ENCODE measurements at places on chromosomes 2 and 18.

DNA sequence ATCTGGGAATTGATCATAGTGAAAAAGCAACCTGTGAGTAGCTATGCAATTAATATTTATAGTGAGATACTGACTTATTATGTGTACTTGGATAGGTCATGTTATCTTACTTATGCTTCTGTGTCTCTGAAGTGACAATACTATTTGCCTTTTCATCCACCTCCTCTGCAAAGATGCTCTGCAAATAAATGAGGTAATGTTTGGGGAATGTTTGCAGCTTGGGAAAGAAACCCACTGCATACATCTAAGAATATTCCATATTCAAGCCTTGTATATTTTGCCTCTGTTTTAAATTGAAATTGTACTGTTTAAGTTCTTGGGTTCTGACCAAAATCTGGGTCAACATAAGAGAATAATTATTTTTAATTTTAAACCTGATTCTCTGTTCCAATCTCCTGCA is 217.4 kb upstream of the DTNA start:
- DNase-seq = no peak

GRCh38 chr2:68292108-68292710 is 27.5 kb downstream of the CNRIP1 start:
- DNase-seq = no peak

- DNase-seq = no peak
These were observed 19.9 kb downstream of the ATOH8 start for GRCh38 chr2:85773692-85774091.

DNA sequence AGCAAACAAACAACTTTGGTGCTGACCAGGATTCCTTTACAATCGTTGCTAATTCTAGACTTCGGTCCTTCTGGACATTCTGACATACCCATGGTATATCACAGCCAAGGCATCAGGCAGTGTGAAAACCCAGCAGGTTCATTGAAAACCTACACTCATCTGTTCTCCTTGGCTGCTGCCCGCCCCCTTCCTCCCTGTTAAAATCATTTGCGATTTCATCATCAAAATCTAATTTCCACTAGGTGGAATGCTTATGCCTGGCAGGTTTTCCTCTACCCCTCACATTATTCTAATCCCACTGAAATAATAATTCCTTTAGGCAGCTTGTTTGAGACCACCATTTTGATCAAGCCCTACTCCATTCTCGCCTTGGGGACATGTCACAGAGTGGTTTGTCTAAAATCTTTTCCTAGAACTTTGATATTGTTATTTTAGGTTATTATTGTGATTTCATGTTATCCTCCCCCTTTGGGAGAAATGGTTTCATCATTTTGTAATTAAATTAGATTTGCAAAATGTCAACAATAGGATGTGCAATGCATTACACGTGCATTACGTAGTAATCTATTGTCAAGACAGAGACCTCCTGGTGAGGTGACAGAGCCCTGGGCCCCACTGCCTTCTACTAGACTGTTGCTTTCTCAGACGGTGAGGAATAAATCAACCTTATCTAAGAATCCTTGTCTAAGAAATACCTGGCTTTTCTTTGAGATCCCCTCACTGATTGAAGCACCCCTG is 31.0 kb upstream of the ASPRV1 start:
- DNase-seq = no peak

DNA sequence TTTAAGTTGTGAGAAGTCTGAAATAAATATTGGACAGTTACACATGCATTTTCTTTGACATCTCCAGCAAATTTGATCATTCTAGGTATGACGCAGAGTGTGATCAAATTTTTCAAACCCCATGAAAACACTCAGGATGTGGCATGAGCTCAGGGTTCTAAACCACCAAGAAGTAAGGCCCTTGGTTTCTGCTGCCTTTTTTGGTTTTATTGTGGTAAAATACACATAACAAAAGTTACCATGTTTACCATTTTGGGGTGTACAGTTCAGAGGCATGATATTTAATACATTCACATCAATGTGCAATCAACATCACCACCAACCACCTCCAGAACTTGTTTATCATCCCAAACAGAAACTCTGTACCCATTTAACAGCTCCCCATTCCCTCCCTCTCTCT is 64.3 kb upstream of the TTN start:
- no peak for DNase-seq

- DNase-seq = no peak
These were observed 92.4 kb upstream of the ZFP36L2 start for GRCh38 chr2:43318791-43319190.

- DNase-seq = no peak
These were observed 89.0 kb upstream of the SLC14A2 start for GRCh38 chr18:45526114-45526841.

DNA sequence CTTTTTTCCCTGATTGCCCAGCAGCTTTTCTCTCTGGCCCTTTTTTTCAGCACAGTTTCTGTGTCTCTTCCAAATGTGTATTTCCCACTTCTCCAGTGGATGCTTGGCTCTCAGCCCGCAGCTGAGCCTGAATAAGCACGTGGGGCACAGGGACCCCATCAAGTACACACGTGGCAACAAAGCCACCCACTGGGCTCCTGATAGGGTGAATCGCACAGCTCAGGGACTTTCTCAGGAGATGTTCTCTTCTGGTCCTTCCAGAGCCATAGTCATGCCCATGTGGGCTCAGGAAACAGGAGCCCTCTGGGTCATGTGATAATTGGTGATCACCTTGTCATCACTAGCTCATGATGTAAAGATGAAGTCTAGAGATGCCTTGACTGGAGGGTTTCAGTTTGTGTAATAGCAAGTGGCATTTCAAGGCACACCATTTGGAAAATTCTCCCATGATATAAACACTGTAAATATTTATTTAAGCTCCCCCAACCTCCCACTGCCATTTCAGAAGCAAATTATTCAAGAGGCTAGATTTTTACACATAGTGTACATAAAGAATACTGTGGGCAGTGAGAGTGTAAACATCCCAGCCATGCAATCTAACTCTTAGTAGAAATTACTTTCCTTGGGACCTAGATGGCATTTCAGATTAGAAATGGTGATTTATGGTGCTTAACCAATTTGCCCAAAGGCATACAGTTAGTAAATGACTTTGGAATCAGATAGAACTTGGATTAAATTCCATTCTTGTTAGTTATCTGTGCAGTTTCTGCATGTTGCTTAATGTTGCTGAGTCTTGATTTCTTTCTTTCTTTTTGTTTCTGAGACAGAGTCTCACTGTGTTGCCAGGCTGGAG is 597.5 kb downstream of the SLC4A3 start:
- DNase-seq = no peak

DNA sequence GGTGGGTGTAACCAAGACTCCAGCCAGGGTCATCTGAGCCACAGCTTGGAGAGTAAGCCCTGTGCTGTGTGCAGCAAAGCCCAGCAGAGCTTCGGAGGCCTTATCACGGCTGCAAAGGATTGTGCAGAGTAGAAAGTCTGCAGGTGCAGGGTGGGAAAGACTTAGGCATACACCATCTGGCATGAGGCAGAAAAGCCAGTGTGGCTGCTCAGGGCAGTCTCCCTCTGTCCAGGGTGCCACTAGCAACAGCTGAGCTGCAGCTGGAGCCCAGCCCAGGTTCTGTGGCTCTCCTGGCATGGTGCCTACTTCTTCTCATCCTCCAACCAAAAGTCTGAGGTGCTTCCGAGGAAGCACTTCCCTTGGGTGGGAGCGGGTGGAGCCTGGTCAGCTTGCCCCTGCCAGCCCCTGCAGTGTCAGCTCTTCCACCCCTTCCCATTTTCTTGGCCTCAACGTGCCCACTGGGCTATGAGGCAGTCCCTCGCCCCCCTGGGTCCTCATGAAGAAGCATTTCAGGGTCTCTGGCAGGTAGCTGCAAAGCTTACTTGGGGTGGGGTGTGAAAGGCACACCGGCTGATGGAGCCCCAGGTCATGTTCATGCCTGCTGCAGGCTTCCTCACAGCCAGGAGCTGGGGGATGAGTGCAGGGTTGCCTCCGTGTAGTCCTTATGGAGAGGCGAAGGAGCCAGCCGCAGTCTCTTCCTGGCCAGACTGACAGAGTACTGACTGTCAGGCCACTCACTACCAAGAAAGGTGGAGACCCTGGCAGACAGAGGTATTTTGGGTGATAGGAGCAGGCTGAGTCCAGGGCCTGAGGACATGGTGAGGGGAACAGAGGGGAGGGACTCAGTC is 4.8 kb downstream of the AMER3 start:
- DNase-seq = no peak

DNA sequence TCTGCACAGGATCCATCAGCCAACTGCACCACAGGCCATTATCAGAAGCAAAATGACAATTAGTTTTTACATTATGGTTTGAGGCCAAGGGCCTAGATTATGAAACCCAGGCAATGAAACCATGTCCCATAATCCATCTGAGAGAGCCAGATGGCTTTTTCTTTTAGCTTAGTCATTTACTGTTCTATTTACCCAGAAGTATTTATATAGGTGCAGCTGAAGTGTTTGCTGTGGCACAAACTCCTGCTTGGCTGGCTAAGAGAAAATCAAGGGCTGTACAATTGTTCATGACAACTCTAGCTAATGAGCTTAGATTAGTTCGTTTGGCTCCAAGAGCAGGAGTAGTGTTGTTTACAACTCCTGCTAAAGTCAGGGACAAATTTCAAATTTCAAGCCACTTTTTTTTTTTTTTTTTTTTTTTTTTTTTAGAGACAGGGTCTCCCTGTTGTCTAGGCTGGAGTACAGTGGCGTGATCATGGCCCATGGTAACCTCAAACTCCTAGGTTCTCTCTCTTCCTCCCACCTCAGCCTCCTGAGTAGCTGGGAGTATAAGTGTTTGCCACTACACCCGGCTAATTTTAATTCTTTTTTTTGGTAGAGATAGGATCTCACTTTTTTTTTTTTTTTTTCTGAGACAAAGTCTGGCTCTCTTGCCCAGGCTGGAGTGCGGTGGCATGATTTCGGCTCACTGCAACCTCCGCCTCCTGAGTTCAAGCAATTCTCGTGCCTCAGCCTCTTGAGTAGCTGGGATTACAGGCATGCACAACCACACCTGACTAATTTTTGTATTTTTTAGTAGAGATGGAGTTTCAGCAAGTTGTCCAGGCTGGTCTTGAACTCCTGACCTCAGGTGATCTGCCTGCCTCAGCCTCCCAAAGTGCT is 18.4 kb upstream of the REV1 start:
- DNase-seq = no peak

- DNase-seq = no peak
These were observed 45.6 kb downstream of the GPC1 start for GRCh38 chr2:240480834-240481623.

- DNase-seq = no peak
These were observed 56.1 kb upstream of the POLE4 start for GRCh38 chr2:74902281-74902860.
